Spinal cord (tissue), 10 donors: ENCODE measurements at places on chromosomes 3 and 15.

GRCh38 chr3:116253511-116253910 lies 191.8 kb downstream of the LSAMP start:
- DNase-seq = no peak

- no peak for DNase-seq
Observed at GRCh38 chr15:48498828-48499227, 146.7 kb downstream of the FBN1 start.

DNA sequence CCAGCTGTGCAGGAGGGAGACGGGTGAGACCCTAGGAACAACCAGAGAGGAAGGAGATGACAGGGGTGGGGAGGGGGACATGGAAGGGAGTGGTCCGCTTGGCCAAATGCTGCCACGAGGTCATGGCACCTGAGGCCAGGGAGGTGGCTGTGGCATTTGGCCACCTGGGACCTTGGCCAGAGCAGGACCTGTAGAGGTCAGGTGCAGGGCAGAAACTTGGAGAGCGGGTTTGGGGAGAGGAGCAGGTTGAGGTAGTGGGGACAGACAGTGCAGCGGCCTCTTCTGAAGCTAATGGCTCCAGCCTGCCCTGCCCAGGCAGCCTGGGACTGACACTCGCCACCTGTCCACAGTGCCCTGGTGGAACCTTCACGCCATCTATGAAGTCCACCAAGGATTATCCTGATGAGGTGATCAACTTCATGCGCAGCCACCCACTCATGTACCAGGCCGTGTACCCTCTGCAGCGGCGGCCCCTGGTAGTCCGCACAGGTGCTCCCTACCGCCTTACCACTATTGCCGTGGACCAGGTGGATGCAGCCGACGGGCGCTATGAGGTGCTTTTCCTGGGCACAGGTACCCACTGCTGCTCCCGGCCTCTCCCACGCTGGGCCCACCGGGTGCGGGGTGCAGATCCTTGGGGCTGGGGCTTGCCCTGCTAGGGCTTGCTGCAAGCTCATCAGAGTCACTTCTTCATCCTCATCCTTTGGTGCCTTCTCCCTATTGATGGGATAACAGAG lies 7.0 kb upstream of the GNAT1 start:
- no peak for DNase-seq

GRCh38 chr3:101381809-101382208 lies 61.4 kb upstream of the IMPG2 start:
- no peak for DNase-seq
